ENCODE measurements at places on chromosomes 6 and 20.

GRCh38 chr6:44342489-44342888 lies at the start of gene SPATS1:
Gene SPATS1, plus strand, starts transcription at chr6:44342650. Its CDS starts 446 bp downstream, at chr6:44343096.
- no peak for DNase-seq

GRCh38 chr20:37734228-37734985 lies 40.6 kb downstream of the CTNNBL1 start:
- DNase-seq = no peak

DNA sequence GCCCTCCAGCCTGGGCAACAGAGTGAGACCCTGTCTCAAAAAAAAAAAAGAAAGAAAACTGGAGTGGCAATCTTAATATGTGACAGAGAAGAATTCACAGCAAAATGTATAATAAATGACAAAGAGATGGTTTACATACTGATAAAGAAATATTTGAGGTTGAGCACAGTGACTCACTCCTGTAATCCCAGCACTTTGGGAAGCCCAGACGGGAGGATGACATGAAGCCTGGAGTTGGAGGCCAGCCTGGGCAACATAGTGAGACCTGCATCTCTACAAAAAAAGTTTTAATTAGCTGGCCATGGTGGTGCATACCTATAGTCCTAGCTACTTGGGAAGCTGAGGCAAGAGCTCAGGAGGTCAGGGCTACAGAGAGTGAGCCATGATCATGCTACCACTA lies 12.4 kb upstream of the DEFB118 start:
- no peak for DNase-seq

DNA sequence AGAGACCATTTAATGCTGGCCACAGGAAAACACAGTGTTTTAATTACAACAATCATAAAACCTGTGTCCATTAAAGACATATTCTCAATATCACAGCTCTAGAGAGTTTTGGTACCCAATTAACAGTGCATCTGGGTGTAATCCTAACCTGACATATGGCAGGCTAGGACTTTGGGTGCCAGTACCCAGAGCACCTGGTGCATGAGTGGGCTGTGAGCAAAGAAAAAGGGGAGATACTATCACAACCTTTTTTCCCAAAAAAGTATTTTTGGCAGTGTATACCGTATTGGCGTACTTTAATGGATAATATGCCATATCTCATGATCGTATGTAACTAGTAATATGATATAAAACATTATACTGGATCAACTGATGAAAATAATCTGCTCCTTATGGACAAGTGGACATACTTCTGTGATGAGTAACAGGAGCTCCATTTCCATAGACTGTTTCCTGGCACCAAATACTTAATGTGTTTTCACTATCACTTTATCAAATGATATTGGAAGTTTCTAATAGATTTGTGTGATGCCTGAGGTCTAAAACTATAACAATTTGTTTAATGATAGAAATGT lies 91.7 kb downstream of the COL19A1 start:
- no peak for DNase-seq

GRCh38 chr6:35031611-35032529 lies 109.3 kb downstream of the TCP11 start:
- DNase-seq = no peak

DNA sequence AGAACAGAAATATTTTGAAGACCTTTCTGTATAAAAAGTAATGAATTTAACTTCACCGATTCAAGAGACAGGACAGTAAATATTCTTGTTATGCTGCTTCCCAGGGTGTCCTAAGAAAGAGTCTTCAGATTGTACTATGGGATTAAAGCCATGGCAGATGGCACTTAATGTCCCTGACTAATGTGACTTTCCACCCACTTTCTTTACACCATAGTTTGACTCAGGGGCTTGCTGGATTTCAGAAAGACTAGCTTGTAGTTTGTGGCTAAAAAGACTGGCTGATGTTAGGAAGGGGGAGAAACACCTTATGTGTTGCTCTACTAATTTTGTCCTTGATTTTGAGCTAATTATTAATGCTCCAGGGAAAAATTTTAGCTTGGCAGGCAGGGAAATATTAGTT lies 75.9 kb downstream of the UTRN start:
- DNase-seq = no peak
